Stimulated activated naive CD4-positive, alpha-beta T cell treated with Interleukin-2 at 50 U/mL for 16 hours (primary cell): ENCODE measurements at places on chromosomes 11 and 22.

DNA sequence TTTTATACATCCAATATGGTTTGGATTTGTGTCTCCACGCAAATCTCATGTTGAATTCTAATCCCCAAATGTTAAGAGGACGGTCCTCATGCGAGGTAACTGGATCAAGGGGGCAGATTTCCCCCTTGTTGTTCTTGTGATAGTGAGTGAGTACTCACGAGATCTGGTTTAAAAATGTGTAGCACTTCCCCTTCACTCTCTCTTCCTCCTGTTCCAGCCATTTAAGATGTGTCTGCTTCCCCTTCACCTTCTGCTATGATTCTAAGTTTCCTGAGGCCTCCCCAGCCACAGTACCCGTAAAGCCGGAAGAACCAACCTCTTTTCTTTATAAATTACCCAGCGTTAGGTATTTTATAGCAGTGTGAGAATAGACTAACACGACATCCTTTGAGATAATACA lies 98.6 kb downstream of the TTC28 start:
- DNase-seq, result no peak

- no peak for DNase-seq
Measured at GRCh38 chr22:20402960-20403778, 9.2 kb downstream of the ZNF74 start.

GRCh38 chr11:31160504-31161422 lies 208.8 kb downstream of the DCDC1 start:
- DNase-seq, result no peak

GRCh38 chr11:31199378-31199777 lies 170.2 kb downstream of the DCDC1 start:
- no peak for DNase-seq

- DNase-seq, result peak; percentile 47
Measured at GRCh38 chr11:77151804-77152509, 23.9 kb downstream of the MYO7A start.

DNA sequence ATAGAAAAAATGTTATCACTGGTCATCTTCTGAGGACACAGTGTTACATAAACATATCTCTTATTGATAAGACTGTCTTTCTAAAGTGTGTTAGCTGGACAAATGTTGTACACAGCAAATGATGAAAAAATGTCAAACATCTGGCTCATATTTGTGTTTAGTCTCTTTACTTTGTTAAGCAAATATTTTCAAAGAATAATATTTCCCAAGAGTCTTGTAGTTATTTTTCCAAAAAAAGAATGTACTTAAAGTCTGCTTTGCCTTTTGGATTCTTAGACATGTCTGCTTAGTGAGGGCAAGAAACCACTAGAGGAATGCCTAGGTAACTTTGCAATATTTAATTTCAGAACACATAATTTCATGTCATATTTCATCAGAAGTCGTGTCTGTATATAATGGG lies 23.9 kb upstream of the CCDC179 start:
- no peak for DNase-seq

GRCh38 chr22:46758867-46759290 lies 3.6 kb upstream of the TBC1D22A start:
- peak; percentile 40 for DNase-seq

DNA sequence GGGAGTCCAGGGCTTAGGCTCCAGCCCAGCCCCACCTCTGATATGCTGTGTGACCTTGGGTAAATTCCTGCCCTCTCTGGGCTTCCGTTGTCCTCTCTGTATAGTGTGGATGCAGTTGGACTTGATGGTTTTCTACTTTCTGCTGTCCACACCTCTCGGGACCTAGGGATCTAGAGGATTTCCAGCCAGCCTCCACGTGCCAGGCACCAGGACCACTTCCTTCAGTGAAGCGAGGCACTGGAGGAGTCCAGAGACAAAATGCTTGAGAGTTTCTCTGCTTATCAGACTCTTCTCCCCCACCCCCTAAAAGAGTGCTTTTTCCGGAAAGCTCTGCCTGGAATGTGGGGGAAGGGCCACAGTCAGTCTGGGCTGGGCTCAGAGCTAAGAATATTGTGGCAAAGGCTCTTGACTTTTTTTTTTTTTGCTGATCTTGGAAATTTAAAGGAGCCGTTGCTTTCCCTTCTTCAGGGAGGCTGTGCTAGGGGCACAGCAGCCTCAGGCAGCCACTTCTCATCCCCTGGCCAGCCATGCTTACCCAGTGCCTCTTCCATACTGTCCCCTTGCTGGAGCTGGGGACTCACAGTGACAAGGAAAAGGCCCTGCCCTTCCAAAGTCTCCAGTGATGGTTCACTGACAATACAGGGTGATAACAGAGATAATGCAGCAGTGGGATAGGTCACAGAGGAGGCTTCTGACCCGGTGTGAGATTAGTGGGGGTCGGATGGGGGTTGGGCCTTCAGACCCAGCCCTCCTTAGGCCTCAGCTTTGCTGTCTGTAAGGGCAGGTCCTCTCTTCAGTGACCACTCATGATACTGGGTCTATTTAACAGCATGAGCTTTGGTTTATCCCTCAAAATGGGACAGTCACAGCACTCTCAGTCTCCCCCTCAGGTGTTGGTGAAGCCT lies 2.9 kb upstream of the SERPINH1 start:
- DNase-seq, result no peak

DNA sequence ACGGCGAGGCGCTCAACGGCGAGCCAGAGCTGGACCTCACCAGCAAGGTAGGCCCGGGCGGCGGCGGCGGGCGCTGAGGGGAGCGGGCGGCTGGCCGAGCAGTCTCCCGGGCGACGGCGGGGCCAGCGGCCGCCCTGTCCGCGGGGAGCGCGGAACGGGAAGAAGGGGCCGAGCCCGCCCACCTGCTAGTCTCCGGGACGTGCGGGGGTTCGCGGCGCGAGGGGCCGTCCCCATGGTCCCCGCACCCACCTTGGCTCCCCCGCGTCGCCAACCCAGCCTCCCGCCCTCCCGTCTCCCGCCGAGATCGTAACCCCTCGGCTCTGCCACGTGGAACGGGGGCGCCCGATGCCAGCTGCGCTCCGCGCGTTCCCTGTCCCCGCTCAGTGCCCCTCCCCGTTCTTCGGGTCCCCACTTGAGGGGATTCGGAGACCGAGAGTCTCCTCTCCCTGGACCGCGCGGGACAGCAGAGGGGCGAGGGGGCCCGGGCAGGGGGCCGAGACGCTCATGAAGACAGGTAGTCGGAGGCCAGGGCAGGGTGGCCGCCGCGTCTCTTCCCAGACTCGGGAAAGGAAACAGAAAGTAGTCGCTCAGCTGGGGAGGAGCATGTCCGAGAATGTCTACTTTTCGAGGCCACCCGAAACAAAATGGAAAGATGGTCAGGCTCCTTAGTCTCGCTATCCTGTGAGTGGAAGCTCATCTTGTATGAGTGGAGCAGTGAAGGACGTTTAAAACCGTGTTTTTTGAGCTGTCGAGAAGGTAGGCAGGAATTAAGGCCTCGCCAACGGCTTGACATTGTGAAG lies 557 bp downstream of the GTPBP1 start:
- peak; percentile 31 for DNase-seq

GRCh38 chr22:38974826-38975175 lies 7.3 kb upstream of the APOBEC3B start:
- DNase-seq, result no peak

- peak; percentile 21 for DNase-seq
Measured at GRCh38 chr22:46070215-46070802, 80.0 kb upstream of the PPARA start.

DNA sequence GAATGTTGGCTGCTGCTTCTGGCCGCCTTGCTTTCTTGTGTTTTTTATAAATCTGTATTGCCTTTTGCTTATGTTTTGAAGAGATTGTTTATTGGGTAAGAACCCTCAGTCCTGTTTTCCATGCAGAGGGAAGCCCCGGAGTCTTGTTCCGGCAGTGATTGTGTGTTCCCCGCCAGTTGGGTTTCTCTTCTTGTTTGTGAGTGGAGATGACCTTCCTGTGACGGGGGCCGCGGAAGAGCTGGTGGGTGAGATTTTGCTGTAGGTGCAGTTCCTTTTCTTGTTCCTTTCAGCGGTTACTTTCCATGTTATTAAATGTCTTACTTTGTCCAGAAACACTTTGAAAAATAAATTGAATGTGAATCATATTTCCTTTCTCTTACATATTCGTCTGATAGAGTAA lies 8.3 kb downstream of the TBC1D22A start:
- DNase-seq, result no peak

DNA sequence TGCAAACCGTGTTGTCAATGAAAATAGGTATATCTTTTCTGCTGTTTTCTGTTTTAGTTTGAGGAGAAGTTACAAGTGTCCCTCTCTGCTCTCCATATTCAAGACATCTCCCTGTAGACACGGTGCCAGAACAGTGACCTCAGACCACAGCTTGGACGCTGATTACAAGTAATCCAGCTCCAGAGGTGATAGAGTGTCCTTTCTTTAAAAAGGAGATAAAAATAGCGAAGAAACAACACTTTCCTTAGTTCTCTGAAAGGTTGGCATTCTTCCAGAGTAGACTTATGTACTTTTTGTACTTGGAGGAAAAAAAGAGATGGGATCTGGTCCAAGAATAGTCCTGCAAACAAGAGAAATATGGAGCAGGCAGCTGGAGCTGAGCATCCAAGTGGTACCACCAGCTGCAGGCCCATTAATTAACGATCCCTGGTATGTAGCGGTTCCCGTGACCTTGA lies 43.0 kb upstream of the WT1 start:
- DNase-seq, result no peak

GRCh38 chr11:17277024-17277584 lies 565 bp downstream of the NUCB2 start:
- DNase-seq, result no peak

DNA sequence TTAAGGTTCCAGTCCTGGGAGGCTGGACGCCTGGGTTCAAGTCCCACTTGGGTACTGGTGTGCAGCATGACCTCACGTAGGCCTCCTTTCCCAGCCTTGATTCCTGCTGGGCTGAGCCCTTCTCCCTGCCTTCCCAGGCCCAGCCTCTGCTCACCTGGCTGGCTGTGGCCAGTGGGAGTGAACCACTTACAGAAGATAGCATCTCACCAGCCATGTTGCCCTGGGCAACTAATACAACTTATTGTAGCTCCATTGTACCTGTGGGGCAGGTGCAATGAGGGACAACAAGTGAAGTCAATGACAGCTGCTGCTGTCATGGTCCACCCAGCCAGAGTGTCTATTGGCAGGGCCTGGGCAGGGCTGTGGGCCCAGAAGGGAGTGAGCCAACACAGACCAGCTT lies 48.4 kb upstream of the MPEG1 start:
- no peak for DNase-seq

DNA sequence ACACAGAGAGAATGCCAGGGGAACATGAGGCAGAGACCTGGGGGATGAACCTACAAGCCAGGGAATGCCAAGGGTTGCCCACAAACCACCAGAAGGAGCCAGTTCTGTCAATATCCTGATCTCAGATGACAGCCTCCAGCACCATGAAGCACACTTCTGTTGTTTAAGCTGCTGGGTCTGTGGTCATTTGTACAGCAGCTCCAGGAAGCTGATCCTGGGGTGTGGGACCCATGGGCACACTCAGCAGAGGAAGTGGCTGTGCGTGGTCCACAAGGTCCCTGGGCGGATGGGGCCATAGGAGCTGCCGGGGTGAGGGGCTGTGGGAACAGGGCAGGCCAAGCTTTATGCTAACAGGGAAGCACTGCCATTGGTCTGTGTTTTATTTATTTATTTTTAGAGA lies 12.1 kb downstream of the PPM1F start:
- no peak for DNase-seq

DNA sequence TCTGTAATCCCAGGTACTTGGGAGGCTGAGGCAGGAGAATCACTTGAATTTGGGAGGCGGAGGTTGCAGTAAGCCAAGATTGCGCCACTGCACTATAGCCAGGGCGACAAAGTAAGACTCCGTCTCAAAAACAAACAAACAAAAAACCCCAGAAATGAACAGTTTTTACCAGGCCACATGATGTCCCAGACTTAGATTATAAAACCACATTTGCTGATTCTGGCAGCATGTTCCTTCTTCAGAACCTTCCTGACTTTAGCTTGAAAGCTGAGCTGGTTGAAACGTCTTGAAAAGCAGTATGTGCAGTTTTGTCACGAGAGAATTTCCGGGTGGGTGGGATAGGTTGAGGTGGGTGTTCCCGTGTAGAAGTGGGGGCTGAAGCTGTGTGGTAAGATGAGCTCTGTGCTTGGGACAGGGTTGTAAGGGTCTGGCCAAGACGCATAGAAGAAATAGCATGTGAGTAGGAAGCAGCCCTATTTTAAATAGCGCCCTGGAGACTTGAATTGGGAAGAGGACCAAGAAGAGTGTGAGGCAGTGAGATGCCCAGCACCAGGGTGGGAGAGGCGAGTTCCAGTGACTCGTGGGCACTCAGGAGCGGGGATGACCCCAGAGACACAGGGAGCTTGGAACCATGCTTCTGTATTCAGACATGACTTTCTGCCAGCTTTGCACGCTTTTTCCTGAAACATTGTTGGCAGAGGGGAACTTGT lies 7.6 kb downstream of the AP2A2 start:
- no peak for DNase-seq

- DNase-seq, result no peak
Measured at GRCh38 chr11:70647188-70648166, 249.1 kb downstream of the CTTN start.

GRCh38 chr11:59418156-59418555 lies 8.1 kb downstream of the OR5A2 start:
- DNase-seq, result no peak

GRCh38 chr11:102413497-102413896 lies 39.1 kb downstream of the TMEM123 start:
- DNase-seq, result no peak

- no peak for DNase-seq
Measured at GRCh38 chr11:108926171-108926840, 261.4 kb downstream of the DDX10 start.

GRCh38 chr11:6468712-6469495 lies 4.8 kb downstream of the TRIM3 start:
- no peak for DNase-seq

- DNase-seq, result no peak
Measured at GRCh38 chr11:44521148-44521547, 44.3 kb upstream of the CD82 start.

DNA sequence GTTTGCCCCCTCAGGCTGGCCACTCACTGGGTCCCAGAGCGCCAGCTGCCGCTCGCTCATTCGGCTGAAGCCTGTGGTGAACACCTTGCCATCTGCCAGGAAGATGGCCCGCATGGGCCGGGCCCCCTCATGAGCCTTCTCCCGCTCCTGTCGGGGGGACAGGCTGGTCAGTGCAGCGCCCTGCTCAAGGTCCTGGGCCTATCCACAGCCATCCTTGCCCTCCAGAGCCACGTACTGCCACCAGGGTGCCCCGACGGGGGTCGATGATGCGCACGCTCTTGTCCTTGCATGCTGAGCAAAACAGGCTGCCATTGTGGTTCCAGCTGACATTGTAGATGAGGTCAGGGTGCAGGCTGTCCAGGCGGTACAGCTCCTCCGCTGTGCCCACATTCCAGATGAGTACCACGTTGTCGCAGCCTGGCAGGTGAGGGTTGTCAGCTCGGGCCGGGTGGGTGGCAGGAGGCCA lies 2.1 kb downstream of the CORO1B start:
- DNase-seq, result no peak
